Renal pelvis (tissue), 12 donors: ENCODE measurements at places on chromosomes 16 and 17. TPM values are rescaled to one million over a fixed set of nuclear protein-coding genes. Genes with fewer than 3 reads are reported as not detected.

Gene SLC16A5
- polyA plus RNA-seq = 27.4 TPM

DNA sequence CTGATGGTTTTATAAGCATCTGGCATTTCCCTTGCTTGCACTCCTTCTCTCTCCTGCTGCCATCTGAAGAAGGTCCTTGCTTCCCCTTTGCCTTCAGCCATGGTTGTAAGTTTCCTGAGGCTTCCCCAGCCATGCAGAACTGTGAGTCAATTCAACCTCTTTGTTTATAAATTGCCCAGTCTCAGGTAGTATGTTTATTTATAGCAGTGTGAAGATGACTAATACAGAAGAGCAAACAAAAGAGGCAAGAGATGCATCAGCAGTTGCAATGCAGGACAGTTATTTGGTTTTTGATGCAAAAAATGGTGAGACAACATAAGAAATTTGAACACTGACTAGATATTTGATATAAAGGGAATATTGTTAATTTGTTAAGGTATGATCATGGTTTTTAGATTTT, 16.8 kb downstream of the TMEM100 start:
- DNase-seq = no peak

Gene ARHGAP23
- 57.6 TPM for polyA plus RNA-seq

Gene CTRL
- polyA plus RNA-seq = 9.2 TPM

Gene KRT28
- not detected for polyA plus RNA-seq

Gene TBC1D3H
- polyA plus RNA-seq = not detected

DNA sequence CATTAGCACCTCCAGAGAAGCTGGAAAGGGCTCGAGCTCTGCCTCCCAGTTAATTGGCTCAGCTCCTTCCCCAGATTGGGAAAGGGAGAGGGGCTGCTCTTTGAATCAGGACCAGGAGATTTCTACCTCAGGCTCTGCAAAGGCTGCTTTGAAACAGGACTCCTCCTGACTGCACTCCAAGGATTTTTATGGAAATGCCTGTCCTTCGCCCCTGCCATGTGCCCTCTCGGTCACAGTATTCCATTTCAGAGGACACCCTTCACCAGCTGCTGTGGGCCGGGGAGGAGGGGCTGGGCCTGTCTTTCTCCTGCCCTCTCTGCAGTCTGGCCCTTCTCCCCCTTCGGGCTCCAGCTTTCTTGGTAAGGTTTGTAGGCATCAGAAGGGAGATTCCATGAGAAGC, 13.6 kb downstream of the MRM1 start:
- DNase-seq = peak; percentile 68

DNA sequence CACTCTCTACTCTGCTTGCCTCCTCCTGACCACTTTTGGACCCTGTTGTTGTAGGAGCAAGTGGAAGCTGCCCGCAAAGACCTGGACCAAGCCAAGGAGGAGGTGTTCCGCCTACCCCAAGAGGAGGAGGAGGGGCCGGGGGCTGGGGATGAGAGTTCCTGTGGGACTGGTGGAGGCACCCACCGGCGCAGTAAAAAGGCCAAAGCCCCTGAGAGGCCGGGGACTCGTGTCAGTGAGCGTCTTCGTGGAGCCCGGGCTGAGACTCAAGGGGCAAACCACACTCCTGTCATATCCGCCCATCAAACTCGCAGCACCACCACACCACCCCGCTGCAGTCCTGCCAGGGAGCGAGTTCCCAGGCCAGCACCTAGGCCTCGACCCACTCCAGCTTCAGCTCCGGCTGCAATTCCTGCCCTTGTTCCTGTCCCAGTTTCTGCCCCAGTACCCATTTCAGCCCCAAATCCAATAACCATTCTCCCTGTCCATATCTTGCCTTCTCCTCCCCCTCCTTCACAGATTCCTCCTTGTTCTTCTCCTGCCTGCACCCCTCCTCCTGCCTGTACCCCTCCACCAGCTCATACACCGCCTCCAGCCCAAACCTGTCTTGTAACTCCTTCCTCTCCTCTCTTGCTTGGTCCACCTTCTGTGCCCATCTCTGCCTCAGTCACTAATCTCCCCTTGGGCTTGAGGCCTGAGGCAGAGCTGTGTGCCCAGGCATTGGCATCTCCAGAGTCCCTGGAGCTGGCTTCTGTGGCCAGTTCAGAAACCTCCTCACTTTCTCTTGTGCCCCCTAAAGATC, 11.0 kb upstream of the PHKG2 start:
- no peak for DNase-seq

GRCh38 chr17:379531-380465, 27.2 kb upstream of the RPH3AL start:
- DNase-seq = no peak

- DNase-seq = no peak
Observed at GRCh38 chr17:20228410-20228809, 219.3 kb downstream of the SPECC1 start.

- peak; percentile 40 for DNase-seq
Observed at GRCh38 chr17:17440010-17440843, 36.6 kb upstream of the MED9 start.

Gene TMEM98
- 236 TPM for polyA plus RNA-seq

Gene CLEC18A
- 84.8 TPM for polyA plus RNA-seq

GRCh38 chr16:57468346-57468745, 5.9 kb downstream of the POLR2C start:
- no peak for DNase-seq

Gene CD300LB
- 0.17 TPM for polyA plus RNA-seq

Gene NPIPB4
- 42.7 TPM for polyA plus RNA-seq

- no peak for DNase-seq
Observed at GRCh38 chr17:5822281-5823060, 238.2 kb upstream of the NLRP1 start.

- no peak for DNase-seq
Observed at GRCh38 chr17:40058186-40058784, 4.1 kb upstream of the MED24 start.

DNA sequence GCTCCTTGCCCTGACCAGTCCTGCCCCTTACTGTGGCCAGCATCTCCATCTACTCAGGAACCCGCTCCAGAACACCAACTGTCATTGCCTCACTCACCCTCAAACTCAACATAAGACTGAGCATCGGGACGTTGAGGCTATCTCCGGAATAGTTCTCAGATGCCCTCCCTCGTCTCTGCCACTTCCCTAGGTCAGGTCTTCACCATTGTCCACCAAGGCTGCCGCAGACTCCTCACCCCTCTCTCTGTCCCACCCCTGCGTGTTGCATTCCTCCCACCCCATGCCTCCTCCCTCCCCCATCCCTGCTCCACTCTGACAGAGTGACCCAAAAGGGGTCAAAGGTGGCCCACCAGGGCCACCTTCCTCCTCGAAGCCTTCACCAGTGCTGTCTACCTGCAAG, 37.2 kb downstream of the C17orf67 start:
- no peak for DNase-seq

DNA sequence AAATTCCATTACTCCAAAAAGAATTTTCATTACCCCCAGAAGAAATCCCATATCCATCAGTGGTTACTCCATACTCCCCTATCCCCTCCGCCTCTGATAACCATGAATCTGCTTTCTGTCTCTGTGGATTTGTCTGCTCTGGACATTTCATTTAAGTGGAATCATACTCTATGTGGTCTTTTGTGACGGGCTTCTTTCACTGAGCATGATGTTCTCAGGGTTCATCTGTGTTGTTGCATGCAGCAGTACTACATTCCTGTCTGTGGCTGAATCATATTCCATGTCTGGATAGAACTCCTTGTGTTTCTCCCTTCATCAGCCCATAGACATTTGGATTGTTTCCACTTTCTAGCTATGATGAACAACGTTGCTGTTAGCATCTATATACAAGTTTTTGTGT, 59.5 kb upstream of the IRX3 start:
- DNase-seq = no peak

Gene SULT1A2
- 3.1 TPM for polyA plus RNA-seq

Gene IGSF6
- 8.4 TPM for polyA plus RNA-seq
